Mesenteric fat pad (tissue), 1 donor: ENCODE measurements at places on chromosomes 12 and 14.

DNA sequence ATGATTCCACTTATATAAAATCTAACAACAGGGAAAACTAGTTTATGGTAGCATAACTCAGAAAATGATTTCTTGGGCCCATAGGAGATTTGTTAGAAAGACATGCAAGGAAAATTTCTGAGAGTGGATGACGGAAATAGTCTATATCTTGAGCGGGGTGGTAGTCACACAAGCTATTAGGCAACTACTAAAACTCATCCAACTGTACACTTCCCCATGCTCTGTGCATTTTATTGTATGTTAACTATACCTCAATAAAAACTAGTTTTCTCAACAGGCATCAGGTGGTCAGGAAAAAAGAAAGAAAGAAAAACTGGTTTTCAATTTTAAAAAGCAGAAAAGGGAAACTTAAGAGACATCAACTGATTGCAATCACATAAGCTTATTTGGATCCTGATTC is 9.9 kb downstream of the SLC5A8 start:
- no peak for DNase-seq

DNA sequence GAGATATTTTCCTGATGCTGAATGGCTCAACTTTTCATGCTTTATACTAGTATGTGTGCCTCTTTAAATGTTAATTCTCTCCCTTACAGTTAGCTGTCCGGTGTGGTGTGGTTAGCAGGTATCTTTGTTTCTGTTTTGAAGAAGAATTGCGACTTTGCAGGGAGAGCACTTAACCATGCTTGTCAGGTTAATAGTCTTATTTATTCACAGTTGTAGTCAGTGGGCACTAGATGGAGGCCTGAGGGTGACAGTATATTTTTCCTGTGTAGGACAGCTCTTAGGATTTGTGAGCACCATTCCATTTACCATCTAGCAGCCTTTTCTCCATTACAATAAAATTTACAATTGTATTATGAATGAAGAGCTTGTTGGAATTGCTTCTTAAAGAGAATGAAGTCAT is 34.9 kb downstream of the PDE3A start:
- no peak for DNase-seq

GRCh38 chr12:111201036-111201435 is 167.9 kb downstream of the PHETA1 start:
- DNase-seq, result no peak

GRCh38 chr12:76883151-76883550 is 4.3 kb upstream of the CSRP2 start:
- DNase-seq, result no peak

DNA sequence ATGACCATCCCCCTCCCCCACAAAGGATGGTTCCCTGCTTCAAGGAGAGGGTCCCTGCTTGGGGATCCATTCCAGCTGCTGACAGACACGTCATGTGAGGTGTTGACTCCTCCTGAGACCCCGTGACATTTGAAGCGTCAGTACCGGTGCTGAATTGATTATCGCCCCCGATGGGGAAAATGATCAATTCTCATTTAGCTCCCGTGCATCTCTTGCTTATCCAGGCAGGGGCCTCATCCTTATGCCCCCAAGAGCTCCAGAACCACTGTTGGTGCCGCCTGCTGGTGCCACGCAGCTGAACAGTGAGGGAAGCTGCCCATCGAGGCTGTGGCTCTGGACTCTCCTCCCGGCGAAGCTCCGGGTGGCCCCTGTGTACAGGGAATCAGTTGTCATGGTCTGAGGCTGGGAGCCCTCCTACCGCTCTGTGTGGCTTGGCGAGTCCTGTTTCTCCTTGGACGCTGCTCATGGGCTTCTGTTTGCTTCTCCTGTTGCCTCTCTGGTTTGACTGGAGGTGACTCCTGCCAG is 4.6 kb downstream of the KIF26A start:
- peak; percentile 87 for DNase-seq

GRCh38 chr12:132345126-132345525 is 15.7 kb upstream of the GALNT9 start:
- no peak for DNase-seq

- DNase-seq, result no peak
Observed at GRCh38 chr12:95648990-95649791, 97.9 kb upstream of the USP44 start.

DNA sequence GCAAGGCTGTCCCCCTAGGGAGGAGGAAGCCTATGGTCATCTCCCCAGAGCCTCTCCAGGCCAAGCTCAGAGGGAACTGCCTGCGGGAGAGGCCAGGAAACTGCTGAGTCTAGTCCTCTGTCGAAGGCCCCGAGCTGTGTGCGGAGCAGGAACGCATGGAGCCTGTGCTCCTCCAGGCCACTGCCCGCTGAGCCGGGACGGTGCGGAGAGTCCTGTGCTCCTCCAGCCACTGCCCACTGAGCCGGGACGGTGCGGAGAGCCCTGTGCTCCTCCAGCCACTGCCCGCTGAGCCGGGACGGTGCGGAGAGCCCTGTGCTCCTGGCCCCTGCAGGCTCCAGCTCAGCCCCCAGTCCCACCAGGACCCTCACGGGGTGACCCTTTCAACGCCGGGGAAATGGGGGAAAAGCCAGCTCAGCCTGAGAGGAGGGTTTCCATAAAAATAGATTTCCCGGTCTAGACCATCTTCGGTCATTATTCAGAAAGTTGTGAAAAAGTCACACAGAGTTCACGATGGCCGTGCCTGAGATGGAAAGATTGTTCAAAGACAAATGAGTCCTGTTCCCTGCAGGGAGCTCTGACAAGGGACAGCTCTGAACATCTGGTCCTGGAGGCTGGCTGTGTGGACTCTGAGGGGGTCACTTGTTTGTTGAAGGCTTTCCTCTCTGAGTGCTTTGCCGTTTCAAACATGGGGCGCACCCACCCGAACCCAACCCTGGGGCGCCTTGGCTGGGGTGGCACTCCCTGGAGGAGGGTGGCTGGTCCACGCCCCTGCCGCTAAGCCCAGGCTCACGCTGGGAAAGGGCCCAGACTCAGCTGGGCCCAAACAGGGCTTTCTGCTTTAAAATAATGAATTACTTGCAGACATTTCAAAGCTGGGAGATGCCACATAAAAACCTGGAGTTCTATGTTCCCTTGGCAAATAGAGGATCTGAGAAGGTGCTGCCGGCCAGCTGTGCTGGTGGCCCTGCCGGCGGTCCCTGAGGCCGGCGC is 85.5 kb downstream of the ADGRD1 start:
- DNase-seq, result no peak

- DNase-seq, result no peak
Observed at GRCh38 chr12:107635139-107635538, 50.5 kb upstream of the PWP1 start.

DNA sequence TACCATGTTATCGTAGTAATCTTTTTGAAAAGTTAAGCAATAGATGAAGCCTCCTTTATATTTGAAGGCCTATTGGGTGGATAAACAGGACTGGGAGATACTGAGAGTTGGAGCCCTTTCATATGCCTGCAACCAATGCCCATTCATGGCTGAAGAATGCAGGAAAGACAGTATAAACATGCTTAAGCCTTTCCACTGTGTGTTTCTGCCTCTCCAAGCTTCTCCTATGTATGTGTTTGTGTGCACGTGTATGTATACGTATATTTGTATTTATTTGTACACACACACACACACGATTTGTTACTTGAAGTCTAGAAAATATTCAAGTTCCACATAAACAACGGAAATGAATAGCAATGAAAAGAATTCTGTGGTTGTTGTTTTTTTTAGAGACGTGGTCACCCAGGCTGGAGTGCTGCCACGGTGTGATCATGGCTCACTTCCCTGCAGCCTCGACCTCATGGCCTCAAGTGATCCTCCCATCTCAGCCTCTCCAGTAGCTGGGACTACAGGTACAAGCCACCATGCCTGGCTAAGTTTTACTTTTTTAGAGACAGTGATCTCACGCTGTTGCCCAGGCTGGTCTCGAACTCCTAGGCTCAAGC is 1453.5 kb downstream of the AACS start:
- no peak for DNase-seq
